ENCODE measurements at places on chromosomes 2 and 18.

DNA sequence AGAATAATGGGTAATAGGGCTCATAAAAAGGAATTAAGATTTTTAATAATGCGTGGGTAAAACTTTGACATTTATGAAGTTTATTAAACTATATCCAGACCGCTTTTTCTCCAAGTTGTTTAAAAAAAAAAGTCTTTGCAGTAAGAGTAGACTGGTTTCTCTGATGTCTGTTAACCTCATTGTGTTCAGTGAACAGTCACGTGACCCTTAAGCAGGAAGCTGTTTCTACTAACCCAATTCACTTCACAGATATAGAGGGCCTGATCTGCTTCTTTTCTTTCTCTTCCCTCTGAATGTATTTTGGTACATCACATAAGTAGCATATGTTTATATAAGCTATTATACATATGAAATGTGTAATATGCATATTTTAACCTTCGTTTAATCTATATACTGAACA lies 1011.3 kb upstream of the CELF4 start:
- no peak for DNase-seq

GRCh38 chr2:7427293-7428060 lies 510.3 kb downstream of the RNF144A start:
- DNase-seq, result peak; percentile 47

DNA sequence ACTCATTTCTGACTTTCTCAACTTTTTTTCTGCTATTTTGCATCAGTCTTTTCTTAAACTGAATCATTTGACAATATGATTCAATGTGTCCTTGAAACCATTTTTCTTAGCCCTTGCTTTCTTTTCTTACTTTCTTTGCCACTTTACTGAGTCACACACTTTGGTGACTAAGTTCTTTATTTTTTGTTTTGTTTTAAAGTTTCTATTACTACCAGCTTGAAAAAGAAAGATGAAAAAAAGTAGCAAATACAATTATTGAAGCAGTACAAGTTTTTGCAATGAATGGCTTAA lies 116.5 kb downstream of the DOCK10 start:
- DNase-seq, result peak; percentile 21

DNA sequence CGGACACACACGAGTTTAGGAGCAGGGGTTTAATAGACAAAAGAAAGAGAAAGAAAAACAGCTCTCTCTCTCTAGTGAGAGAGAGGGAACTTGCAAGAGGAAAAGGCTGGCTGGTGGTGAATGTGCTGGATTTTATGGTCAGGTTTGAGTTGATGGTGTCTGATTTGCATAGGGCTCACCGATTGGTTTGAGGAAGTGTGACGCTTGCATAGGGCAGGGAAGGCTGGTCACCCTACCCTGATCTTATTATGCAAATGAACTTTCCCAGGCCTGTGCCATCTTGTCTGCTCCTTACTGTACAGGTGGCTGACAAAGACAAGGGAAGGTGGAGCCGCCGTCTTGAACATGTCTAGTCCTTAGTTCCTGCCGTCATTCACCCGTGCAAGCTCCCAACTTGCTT lies 408.9 kb downstream of the RIT2 start:
- DNase-seq, result no peak

DNA sequence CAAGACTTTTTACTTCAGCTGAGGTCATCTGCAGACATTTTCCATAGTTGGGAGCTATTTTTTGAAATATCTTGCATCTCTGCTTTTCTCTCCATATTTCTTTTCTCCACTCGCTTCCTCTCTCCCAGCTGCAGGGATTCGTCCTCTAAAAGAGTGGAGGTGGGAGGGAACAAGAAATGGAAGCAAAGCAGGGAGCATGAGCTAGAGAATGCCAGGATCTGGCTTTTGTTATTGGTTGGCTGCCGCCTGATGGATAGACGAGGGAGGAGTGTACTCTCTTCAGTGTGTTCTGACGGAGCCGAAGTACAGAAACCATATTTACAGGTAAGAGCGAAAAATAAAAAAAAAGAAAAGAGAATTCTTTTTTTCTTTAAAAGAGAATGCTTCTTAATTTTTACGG lies at the start of gene CSRNP3:
CSRNP3 (plus strand) TSS at position 282 of the 400 bp plus-strand sequence. CDS start 125,368 bp downstream, outside the sequence.
- peak; percentile 87 for DNase-seq

DNA sequence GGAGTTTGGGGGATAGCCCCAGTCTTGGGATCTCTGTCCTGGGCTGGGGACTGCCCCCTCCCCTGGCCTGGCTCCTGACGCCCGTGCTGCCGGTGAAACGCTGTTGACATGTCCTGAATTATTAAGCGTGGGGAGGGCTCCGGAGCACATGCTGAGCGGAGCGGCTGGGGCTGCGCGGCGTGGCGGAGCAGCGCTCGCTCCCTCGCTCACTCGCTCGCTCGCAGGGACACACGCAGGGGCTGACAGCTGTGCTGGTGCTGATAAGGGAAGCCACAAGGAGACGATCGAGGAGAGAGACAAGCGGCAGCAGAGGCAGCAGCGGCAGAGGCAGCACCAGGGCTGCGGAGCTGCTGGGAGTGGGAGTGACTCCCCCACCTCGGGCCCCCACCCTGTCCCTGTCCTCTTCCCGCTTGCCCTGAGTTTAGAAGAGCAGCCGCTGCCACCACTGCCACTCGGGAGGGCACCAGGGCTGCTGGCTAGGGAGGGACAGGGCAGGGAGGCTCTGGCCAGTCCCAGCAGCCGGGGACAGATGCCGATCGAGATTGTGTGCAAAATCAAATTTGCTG lies at the start of gene ASIC4:
ASIC4 (plus strand) TSS at position 287 of the 566 bp plus-strand sequence; CDS start at position 530, 243 bp downstream.
- no peak for DNase-seq

- no peak for DNase-seq
These were observed 315.0 kb downstream of the LPIN1 start for GRCh38 chr2:12061286-12062052.

All from amniotic epithelial cell (primary cell).